ENCODE measurements at places on chromosomes 3 and 15.

GRCh38 chr3:31250116-31250777, 282.5 kb upstream of the STT3B start:
- DNase-seq = no peak

DNA sequence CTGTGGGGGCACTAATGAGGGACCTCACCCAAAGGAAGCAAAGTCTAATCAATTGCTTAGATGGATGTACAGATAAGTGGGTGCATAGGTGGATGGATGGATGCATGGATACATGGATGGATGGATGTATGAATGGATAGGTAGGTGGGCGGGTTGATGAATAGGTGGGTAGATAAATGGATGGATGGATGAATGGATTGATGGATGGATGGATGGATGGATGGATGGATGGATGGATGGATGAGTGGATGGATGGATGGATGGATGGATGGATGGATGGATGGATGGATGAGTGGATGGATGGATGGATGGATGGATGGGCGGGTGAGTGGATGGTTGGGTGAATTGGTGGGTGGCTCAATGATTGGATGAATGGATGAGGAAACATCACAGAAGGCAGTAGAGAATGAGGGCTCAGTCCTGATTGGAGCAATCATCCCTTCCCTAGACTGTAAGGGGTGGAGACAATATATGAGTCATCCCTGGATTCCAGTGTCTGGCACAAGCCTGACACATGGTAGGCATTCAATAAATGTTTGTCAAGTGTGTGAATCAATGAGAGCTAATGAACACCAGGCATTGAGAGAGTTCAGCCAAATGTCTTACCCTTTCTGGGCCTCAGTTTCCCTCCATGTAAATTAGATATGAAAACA, 40.4 kb upstream of the PXYLP1 start:
- no peak for DNase-seq

DNA sequence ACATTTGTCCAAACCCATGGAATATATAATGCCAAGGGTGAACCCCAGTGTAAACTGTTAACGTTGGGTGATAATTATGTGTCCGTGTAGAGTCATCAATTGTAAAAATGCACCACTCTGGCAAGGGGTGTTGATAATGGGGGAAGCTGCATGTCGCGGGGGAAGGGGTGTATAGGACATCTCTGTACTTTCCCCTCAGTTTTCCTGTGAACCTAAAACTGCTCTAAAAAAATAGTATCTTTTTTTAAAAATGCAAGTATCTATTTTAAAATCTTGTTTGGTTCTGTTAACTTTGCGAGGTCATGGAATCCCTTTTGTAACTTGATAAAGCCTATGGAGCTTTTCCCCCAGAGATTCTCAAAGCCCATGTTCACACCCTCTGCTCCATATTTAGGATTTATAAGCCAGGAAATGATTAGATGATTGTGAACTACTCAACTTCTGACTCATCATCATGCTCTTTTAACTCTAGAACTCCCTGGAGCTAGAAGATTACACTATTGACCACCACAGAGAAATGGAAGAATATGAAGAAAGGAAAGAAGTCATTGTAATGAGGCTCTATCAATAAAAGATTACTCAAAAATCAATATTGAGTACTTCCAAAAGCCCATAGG, 56.1 kb upstream of the C3orf49 start:
- DNase-seq = no peak

GRCh38 chr3:109081746-109082510, 36.0 kb downstream of the MORC1 start:
- no peak for DNase-seq

- no peak for DNase-seq
Measured at GRCh38 chr3:111252779-111253178, 181.2 kb downstream of the NECTIN3 start.

GRCh38 chr3:102095383-102095782, 246.1 kb downstream of the NFKBIZ start:
- DNase-seq = no peak

Measured in left forelimb (tissue), 1 donor.